ENCODE measurements at places on chromosomes 11 and 22.
A peak's percentile ranks its signal among the peaks of the same experiment; 100 is the strongest.

DNA sequence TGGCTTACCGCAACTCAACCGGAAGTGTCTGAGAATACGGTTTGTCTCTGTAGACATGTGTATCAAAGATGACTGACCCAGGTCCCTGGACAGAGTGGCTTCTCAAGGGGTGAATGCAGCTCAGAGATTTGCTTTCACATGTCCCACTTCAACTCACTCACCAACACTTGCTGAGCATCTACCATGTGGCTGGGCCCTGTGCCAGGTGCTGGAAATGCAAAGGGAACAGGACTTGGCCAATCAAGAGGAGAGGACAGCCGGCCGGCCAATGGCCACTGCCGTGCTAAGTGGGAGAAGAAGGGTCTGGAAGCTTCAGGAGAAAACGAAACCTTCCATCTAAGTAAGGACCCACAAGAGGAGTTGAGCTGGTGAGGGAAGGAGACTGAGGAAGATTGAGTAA lies 151.3 kb downstream of the CEP164 start:
- DNase-seq: no peak

- peak; percentile 25 for DNase-seq
Observed at GRCh38 chr22:25645964-25646363, 81.5 kb downstream of the GRK3 start.

DNA sequence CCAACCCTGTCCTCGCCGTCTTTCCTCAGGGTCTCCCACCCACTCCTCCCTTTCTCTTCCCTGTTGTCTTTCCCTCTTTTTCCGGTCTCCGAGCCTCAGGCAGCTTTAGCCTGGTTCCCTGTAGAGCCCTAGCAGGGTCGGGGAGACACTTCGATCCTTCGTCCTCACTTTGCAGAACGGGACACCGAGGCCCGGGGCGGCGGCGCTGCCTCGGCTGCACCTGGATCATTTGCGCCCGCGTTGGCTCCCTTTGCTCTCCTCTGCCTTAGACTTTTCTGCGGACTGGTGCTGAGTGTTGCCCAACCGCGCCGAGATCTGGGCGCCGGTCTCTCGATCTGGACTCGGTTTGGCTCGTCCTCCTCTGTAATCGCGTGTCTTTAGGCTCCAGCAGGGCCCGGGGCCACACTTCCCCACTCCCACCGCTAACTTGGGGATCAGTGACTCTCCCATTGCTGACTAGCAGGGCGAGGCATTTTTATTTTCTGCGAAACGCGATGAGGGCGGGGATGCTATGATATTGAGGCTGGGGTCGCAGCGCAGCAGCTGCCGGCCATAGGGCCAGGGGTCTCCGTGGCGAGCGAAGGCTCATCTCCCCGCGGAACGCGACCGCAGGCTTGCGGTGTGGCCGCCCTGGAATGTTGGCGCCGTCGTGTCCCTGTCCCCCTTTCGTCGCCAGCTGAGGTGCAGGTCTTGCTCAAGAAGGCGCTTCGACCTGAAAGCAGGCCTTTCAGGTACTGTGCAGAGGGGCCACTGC lies 1.6 kb upstream of the E2F8 start:
- DNase-seq: no peak

- no peak for DNase-seq
Observed at GRCh38 chr22:39718921-39719475, 148.4 kb downstream of the CACNA1I start.

GRCh38 chr11:14423633-14424032 lies 64.7 kb upstream of the RRAS2 start:
- peak; percentile 88 for DNase-seq

- DNase-seq: peak; percentile 84
Observed at GRCh38 chr22:38298312-38299005, 18.8 kb downstream of the CSNK1E start.

- peak; percentile 96 for DNase-seq
Observed at GRCh38 chr11:27705873-27706820, 5.9 kb upstream of the BDNF start.

DNA sequence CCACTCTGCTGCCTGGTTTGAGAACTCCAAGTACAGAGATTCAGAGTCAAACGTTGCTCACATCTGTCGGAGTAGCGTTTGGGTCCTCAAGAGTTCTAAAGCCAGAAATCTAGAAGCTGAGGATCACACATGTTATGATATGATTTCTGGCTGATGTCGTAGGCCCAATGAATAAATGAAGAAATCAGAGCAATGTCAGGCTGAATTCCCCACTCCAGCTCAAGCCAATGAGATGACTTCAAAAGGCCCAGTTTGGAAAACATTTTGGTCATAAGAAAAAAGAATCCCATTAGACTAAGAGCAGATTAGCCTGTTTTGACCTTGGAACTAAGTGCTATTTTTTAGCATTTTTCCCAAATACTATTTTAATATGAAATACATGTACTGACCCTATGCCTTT lies 106.7 kb downstream of the ETS1 start:
- DNase-seq: no peak

DNA sequence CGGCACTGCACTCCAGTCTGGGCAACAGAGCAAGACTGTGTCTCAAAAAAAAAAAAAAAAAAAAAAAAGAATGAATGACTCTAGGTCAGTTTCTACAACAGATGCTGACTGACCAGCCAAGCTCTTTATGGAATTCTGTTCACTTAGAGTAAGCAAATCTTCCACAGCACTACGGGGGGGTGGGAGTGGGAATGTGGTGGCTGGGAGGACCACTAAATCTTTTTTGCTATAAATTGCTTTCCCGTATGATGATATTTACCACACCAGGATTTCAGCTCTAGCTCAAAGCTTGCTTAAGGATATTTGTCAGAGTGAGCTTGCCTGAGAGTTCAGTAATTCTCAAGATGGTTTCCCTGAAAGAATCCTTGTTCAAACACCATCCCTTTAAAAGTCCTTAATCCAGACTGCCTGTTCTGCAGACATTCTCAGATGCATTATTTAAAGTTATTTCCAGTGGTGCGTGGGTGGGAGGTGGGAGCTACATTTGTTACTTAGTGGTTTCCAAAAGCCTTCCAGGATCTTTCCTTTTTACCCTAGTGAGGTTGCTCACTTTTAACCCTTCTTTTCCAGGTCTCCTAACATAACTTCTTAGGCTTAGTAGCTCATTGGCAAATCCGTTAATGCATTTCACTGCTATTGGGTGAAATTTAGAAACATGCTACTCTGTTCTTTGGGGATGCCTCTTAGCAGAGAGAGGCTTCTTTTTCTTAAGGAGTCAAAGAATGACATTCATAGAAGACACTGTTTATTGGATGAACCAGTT lies 65.9 kb downstream of the UBASH3B start:
- no peak for DNase-seq

DNA sequence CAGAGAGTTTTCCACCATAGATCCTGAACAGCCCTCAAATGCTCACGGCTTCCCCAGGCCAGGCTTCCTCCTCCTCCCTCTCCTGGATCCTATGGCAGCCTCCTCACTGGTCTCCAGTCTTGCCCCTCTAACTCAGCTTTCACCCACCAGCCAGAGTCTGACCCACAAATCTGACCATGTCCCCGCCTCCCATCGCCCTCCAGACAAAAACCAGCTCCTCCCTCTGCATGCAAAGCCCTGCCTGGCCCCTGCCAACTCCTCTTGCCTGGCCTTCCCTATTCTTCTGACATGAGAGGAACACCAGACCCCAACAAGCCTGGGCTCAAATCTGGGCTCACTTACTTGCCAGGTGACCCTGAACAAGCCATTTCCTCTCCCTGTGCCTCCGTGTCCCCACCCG lies 32.4 kb upstream of the PDE2A start:
- DNase-seq: no peak

- DNase-seq: peak; percentile 73
Observed at GRCh38 chr11:46272816-46273427, 4.5 kb upstream of the CREB3L1 start.

DNA sequence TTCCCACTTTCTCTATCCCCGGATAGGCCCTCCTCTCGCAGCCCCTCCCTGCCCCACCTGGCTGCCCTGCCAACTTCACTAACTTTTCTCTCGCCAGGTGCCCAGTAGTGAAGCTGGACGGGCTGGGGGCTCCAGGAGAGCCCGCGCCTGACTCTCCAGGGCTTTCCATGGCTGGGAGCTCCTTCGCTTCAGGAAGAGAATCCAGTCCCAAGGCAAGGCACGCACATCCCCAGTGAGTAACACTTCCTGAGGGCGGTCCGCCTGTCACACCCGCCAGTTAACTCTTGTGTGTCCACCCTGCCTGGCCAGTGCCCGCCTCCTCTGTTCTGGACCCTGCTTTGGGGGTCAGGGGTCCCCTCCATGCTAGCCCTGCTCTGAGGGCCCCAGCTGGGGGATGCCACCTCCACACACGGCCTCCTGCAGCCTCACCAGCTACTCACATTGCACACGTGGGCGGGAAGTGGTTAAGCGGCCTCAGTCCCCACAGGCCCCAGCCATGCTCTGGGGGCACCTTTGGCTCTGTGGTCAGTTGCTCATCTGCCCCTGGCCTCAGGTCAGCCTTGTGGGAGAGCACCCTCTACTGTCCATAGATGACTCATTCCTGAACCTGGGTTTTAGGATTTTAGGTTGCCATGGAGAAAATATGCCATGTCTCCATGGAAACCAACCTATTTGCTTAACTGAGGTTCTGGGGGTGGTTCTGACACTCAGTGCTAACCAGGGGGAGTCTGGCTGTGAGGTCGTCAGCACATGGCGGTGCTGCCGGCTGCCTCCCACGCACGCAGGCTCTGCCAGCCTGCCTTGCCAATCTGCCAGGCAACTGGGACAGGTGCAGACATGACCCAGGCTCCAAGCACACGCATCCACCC lies at the start of gene RIN1:
Gene RIN1 (minus strand): TSS at position 201 of the 869 bp plus-strand sequence. CDS start 32 bp downstream, at position 169.
- peak; percentile 91 for DNase-seq

DNA sequence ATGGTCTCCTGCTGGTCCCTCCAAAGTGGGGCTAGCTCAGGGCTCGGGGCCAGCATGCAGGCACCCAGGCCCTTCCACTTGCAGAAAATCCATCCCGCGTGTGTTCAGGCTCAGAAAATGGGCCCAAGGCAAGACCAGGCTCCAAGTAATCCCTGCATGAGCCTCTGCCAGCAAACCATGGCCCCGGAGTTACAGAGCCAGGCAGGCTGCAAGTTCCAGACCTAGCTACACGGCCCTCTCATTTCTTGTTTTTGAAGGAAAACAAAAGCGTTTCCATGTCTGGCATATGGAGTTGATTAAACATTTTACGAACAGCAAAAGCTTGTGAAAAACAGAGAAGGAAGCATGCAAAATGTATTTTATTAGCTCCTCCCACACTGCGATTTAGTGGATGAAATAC lies 29.7 kb downstream of the KIAA0930 start:
- peak; percentile 78 for DNase-seq

GRCh38 chr11:83533166-83533565 lies 247.0 kb upstream of the CCDC90B start:
- no peak for DNase-seq
